ENCODE measurements at places on chromosomes 3 and 15.

GRCh38 chr15:40471808-40472150, 995 bp downstream of the CHST14 start:
- no peak for DNase-seq

- DNase-seq, result no peak
These were observed 126.7 kb downstream of the TUSC7 start for GRCh38 chr3:116836286-116836685.

- DNase-seq, result no peak
These were observed 10.1 kb downstream of the CEP63 start for GRCh38 chr3:134495980-134496379.

DNA sequence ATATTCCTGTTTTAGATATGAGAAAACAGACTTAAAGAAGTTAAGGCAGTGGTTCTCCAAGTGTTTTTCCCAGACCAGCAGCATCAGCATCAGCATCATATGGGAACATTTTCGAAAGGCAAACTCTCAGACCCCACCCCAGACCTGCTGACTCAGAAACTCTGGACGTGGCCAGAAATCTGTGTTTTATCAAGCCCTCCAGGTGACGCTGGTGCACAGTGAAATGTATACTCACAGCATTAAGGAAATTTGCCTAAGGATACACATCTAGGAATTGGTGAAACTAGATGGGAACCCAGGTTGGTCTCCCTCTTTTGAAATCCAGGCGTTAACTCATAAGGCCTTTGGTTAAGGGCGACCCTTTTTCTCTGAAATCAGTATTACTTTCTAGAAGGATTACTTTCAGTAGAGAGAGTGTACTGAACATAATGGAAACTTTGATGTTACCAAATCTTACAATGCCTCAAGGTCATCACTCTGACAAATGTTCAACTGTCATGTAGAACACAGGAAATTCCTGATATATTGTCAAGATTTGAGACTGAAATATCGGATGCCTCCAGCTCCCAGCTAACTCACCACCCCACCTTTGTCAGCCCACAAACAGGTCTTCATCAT, 910.2 kb downstream of the ROBO1 start:
- peak; percentile 91 for DNase-seq

DNA sequence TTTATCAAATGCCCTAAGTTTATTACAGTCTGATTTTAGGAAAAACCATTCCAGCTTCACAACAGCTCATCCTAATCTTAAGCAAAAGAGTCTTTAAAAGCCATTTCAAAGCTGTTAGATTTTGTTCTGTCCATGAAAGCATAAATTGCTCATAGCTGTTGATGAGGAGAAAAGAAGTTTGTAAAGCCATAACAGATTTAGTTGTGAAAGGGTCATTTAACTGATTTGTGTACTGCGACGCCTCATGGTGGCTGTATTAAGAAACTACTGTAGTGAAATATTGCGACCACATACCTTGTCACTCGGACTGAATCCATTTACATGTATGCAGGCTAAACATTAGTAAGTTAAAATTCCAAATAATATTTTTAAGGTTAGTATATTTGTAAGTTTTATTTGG, 20.9 kb downstream of the BBX start:
- peak; percentile 22 for DNase-seq

DNA sequence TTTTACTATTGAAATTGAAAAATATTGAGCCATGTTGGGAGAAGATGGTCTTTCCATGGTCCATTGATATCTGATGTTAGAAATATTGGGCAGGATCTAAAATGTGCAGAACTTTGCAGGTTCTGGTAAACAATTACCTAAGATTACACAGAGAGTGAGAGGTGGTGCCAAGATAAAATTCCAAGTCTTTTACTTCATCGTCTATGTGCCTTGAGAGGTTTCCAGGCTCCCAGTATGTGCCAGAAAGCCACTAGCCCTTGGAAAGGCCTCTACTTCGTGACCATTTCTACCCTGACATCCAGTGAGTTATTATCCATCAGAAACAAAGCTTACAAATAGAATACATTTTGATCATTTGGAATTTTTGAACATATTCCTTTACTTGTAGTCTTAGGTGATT, 27.6 kb downstream of the CD200 start:
- no peak for DNase-seq

GRCh38 chr15:40942337-40942854, 10.9 kb upstream of the CHAC1 start:
- DNase-seq, result peak; percentile 61

DNA sequence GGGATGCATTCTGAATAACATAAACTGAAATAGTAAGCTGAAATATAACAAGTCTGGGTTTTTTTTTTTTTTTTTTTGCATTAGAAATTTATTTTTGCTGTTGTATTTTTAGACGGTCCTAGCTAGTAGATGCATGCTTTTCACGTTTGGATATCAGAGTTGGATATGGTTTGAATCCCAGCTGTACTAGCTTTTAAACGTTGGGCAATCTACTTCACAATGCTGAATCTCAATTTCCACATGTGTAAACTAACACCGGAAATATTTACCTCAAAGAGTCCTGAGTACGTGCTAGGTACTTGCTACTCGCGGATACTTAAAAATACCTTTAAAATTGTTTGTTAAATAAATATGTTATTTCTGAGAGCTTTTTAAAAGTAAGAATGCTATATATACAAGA, 139.8 kb downstream of the BBX start:
- DNase-seq, result no peak

- DNase-seq, result no peak
These were observed 69.9 kb downstream of the RHCG start for GRCh38 chr15:89426500-89426899.

DNA sequence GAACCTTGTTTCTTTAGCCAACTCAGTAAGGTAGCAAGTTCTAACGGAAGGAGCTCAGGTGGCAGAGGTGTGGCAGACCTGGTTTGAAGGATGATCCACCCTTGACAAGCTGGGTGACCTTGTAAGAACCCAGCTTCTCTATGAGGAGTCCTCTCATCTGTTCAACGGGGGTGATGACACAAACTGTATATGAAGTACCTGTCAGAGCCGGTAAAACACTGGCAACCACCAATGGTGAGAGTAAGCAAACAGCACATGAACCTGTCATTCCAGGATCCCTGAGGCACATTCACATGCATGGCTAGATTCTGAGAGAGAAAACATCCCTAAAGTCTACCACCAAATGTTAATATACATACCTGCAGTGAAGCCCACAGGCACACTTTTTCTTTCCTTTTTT, 2.4 kb downstream of the SCAP start:
- peak; percentile 21 for DNase-seq

DNA sequence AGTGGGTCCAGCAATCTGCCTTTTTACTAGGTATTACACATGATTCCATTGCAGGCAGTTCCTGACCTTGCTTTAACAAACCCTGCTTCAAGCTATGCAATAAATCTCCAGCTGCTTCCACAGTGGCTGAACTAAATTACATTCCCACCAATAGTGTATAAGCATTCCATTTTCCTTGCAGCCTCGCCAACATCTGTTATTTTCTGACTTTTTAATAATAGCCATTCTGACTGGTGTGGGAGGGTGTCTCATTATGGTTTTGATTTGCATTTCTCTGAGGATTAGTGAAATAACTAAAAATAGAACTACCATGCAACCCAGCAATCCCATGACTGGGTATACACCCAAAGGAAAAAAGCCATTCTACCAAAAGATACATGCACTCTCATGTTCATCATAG, 36.4 kb upstream of the DNAJC13 start:
- DNase-seq, result no peak

DNA sequence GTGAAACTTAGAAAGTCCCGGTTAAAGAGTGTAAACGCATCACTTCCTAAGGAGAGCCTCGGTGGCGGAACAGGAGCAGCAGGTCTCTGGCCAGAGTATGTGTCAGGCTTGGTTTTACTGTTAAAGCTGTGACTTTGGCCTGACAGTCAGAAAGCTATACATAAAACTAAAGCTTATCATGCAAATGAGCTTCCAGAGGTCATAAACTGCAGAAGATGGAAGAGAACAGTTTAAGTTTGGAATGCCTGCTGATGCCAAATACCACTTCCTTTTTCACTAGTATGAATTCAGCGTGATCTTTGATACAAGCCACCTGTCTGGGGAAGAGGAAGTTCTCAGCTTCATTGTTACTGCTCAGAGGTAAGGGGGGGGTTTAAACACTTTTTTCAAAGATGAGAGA, 125.1 kb upstream of the CTDSPL start:
- DNase-seq, result no peak

DNA sequence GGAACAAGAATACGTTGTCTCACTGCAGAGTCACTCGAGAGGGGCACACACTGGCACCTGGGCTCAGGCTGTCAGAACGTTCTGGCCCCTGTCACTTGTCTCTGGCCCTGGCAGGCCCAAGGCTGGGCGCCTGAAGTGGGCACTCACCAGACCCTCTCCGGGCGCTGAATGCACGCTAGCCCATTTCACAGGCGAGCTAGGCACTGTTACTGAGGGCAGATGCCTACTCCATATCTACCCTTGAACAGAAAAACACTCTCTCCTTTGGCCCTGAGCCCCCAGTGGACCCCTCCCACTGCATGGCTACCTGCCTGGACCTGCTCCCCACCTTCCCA, 42.3 kb upstream of the IQSEC1 start:
- no peak for DNase-seq

- peak; percentile 27 for DNase-seq
These were observed 532 bp upstream of the SELENOT start for GRCh38 chr3:150602426-150603152.

DNA sequence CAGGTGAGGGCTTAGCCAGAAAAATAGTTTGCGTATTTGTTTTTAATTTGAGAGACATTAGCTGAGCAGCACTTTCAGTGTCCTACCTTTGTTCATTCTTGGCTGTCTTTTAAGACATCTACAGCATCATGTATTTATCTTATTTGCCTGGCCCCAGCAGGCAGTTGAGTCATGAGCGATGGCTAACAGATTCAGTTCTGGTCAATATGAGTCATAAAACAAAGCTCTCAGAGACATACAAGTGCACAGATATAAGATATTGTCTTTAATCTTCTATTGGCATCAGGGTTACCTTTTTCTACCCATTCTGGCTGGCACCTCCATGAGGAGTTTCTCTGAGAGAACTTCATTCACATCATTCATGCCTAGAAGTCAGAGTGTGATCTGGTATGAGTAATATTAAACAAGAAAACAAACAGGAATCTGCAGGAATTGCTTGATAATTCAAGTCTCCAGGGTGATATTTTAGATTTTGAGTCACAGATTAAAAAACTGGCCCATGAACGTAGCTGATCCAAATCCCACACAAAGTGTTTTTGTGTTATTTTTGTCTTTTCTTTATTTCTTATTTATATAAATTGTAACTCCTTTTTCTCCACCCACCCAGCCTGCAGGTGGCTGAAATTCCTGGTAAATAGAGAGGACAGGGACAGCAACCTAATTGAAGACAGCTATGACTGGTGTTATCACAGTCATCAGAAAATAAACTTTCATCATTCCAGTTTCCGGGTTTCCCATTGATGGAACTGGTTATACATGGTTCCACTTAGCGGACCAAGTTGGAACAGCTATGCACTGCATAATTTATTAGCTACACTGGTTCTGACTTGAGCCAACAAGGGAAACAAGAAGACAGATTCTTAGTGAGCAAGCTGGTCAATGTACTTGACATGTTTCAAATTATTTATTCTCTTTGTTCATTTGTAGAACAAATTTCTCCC, 47.3 kb downstream of the PLSCR2 start:
- no peak for DNase-seq

- DNase-seq, result no peak
These were observed 17.9 kb upstream of the RTP2 start for GRCh38 chr3:187720337-187720670.

- DNase-seq, result no peak
These were observed 69.3 kb upstream of the SMAD3 start for GRCh38 chr15:66996094-66996493.

GRCh38 chr15:36465304-36465703, 114.1 kb upstream of the CDIN1 start:
- peak; percentile 25 for DNase-seq

- no peak for DNase-seq
These were observed 41.3 kb downstream of the FAM3D start for GRCh38 chr3:58625196-58625824.

DNA sequence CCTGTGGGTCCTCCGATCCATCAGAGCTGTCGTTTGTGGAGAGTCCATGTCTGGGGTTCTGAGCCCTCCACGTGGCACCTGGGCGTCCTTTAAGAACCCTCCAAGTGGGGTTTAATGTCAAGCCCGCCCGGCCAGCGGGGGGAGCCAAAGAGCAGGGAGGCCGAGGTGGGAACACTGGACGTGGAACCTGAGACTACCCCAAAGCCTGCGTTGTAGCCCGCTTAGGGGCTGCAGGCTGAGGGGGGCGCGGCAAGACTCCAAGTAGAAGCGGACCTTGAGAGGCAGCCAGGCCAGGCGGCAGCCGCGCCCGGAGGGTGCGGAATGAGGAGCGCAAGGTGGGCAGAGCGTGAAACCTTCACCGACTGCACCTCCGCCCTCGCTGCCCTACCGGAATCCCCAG, 126.2 kb upstream of the ATP10A start:
- DNase-seq, result no peak

DNA sequence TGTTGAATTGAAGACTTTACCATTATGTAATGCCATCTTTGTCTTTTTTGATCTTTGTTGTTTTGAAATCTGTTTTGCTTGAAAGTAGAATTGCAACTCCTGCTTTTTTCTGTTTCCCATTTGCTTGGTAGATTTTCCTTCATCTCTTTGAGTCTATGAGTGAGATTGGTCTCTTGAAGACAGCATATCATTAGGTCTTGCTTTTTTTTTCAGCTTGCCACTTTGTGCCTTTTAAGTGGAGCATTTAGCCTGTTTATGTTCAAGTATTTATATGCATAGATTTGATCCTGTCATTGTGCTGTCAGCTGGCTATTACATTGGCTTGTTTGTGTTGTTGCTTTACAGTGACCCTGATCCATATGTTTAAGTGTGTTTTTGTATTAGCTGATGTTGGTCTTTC, 131.8 kb downstream of the ZIC1 start:
- no peak for DNase-seq

DNA sequence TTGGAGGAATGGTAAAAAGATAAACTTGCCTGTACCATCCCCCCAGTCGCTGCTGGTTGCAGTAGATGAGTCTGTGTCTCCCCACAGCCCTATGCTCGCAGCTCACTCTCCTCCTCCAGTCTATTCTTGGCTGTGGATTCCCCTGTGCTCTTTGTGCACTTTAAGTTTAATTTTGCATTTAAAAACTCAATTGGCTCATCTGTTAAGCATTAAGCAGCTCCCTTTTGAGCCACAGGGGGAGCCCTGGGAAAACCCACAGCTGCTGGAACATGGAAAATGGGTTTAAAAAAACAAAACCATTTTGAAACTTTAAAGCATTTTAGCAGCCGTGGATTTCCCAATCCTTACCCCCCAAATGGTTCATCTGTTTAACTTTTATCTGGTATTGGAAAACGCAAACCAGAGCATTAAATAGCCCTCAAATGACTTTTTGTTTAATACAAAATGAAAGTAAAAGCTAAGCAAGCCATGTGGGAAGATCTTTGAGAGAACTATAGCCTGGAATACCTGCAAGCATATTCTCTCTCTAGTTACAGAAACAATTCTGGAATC, 536.9 kb downstream of the ZIC1 start:
- DNase-seq, result peak; percentile 18

- DNase-seq, result peak; percentile 89
These were observed 47.6 kb downstream of the IDH2 start for GRCh38 chr15:90054618-90055097.

- peak; percentile 99 for DNase-seq
These were observed 87.5 kb downstream of the KCNMB2 start for GRCh38 chr3:178623666-178624255.

- no peak for DNase-seq
These were observed 328.2 kb upstream of the LRRFIP2 start for GRCh38 chr3:37502621-37503020.

GRCh38 chr3:160707187-160707794, 30.3 kb downstream of the ARL14 start:
- DNase-seq, result peak; percentile 75
